Effector memory CD8-positive, alpha-beta T cell (primary cell): ENCODE measurements at places on chromosomes 1 and 21.

DNA sequence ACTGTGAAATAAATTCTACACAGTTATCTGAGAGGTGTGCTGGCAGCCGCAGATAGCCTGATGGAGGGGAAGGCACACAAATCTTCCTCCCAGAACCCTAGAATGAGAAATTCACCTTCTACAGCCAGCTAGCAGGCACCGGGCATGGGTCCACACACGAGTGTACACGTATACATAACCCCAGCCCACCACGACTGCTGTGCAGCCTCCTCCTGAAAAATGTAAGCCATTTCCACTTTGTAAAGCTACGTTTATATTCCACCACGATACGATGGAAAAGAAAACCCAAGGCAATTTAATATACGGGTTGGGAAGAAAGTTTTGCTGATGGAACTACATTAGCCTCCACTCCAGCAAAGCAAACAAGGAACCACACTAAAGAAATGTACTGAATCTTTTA, 1.8 kb downstream of the BTG3 start:
- peak overlapping the region; percentile 91 for H3K4me3 ChIP-seq
- H3K27ac ChIP-seq, result peak overlapping the region; percentile 97
- DNase-seq, result no peak
- no peaks in the 10 kb centered on the region for H3K27me3 ChIP-seq
- peaks cover 32% of the 10 kb centered on the region for H3K36me3 ChIP-seq
- peaks cover 19% of the 10 kb centered on the region for H3K4me1 ChIP-seq

DNA sequence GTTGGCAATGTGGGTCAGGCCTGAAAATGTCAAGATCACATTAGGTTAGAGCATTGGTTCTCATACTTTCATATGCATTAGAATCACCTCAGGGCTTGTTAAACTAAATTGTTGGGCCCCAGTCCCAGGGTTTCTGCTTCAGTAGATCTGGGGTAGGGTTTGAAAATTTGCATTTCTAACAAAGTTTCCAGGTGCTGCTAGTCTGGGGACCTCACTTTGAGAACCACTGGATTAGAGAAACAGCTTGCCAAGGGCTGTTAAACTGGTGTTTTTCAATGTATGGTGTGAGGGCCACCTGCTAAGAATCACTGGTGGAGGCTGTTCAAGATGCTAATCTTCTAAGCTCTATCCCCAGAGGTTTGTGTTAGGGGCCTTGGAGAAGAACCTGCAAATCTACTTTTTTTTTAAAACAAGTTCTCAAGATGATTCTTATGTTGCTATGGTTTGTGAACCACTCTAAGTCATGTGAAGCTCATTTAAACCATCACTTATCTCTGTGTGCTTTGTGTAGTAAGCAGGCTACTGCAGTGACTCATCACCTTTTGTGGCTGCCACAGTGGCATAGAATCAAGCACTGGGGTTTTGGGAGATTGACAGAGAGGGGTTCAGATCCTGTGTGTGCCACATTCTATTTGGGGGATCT, 152.2 kb downstream of the S1PR1 start:
- H3K27me3 ChIP-seq, result no peaks in the 10 kb centered on the region
- no peak overlapping the region for H3K4me3 ChIP-seq
- H3K27ac ChIP-seq, result no peak overlapping the region
- H3K36me3 ChIP-seq, result no peaks in the 10 kb centered on the region

GRCh38 chr1:115428256-115428655, 90.2 kb upstream of the NGF start:
- no peaks in the 10 kb centered on the region for H3K36me3 ChIP-seq
- no peak for DNase-seq
- H3K27ac ChIP-seq, result no peak overlapping the region
- H3K4me1 ChIP-seq, result no peaks in the 10 kb centered on the region

- no peak for DNase-seq
- H3K4me3 ChIP-seq, result no peak overlapping the region
- H3K27ac ChIP-seq, result no peak overlapping the region
- no peaks in the 10 kb centered on the region for H3K27me3 ChIP-seq
Measured at GRCh38 chr1:35345439-35345981, 77.0 kb downstream of the ZMYM4 start.

DNA sequence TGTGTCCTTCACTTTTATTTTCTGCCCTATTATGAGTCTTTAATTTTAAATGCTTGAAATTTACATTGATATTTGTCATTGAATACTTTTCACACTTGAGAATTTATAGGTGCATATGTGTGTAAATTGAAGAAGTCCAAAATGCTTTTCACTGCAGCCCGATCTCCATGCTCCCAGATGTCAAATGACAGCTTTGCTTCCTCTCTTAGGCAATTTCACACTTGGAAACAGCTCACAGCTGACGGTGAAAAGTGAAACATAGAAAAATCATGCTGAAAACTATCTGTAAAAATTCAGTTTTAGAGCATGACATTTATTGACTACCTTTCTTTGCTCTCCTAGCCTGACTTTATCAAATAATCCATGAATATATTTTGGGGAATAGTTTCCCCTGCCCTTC, 196.0 kb downstream of the RPS6KC1 start:
- peaks cover 8% of the 10 kb centered on the region for H3K36me3 ChIP-seq
- DNase-seq, result no peak
- no peak overlapping the region for H3K27ac ChIP-seq
- no peaks in the 10 kb centered on the region for H3K4me1 ChIP-seq

GRCh38 chr21:26572702-26573381, at the start of gene CYYR1:
Gene CYYR1, minus strand, starts transcription at chr21:26573286. Its CDS starts 346 bp downstream, at chr21:26572940.
- no peak for DNase-seq
- H3K27me3 ChIP-seq, result peaks cover 7% of the 10 kb centered on the region
- H3K36me3 ChIP-seq, result no peaks in the 10 kb centered on the region
- no peak within 1 kb of the TSS for H3K4me3 ChIP-seq

- peaks cover 5% of the 10 kb centered on the region for H3K4me1 ChIP-seq
- no peak for DNase-seq
- peaks cover 27% of the 10 kb centered on the region for H3K27me3 ChIP-seq
- no peak overlapping the region for H3K4me3 ChIP-seq
Measured at GRCh38 chr1:54989968-54990810, 8.5 kb upstream of the BSND start.

- no peak overlapping the region for H3K27ac ChIP-seq
- H3K4me3 ChIP-seq, result no peak overlapping the region
- no peak for DNase-seq
- no peaks in the 10 kb centered on the region for H3K36me3 ChIP-seq
Measured at GRCh38 chr1:235060607-235061470, 67.8 kb downstream of the TOMM20 start.

DNA sequence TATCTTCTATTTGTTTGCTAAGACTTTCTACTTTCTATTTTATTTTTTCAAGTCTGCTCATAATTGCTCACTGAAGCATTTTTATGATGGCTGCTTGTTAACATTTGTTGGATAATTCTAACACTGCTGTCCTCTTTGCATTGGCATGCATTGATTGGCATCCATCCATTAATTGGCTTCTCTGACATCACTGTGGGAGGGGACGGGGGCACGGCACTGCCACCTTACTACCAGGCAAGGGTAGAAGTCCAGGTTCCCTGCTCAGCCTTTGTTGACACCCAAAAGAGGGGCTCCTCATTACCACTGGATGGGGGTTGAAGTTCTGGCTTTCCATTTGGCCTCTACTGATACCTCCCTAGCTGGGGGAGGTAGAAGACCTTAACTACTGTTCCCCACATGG, 11.5 kb upstream of the ABCG1 start:
- H3K36me3 ChIP-seq, result no peaks in the 10 kb centered on the region
- H3K4me3 ChIP-seq, result no peak overlapping the region
- H3K4me1 ChIP-seq, result peaks cover 9% of the 10 kb centered on the region
- no peaks in the 10 kb centered on the region for H3K27me3 ChIP-seq

GRCh38 chr1:77371396-77371795, 89.6 kb downstream of the AK5 start:
- DNase-seq, result no peak
- no peaks in the 10 kb centered on the region for H3K36me3 ChIP-seq
- H3K4me1 ChIP-seq, result no peaks in the 10 kb centered on the region
- no peak overlapping the region for H3K4me3 ChIP-seq
- H3K27me3 ChIP-seq, result peaks cover 6% of the 10 kb centered on the region
- H3K27ac ChIP-seq, result no peak overlapping the region

- no peak overlapping the region for H3K27ac ChIP-seq
- no peaks in the 10 kb centered on the region for H3K36me3 ChIP-seq
- DNase-seq, result no peak
- H3K4me1 ChIP-seq, result peaks cover 11% of the 10 kb centered on the region
Measured at GRCh38 chr1:234330843-234331215, 42.4 kb upstream of the COA6 start.
